Skeletal muscle tissue (tissue), 5 donors: ENCODE measurements at places on chromosomes 11 and 22. TPM values are rescaled to one million over a fixed set of nuclear protein-coding genes. Genes with fewer than 3 reads are reported as not detected.

LARGE2 gene
- not detected for total RNA-seq

MYO7A gene
- 6.3 TPM for total RNA-seq

RFPL1 gene
- total RNA-seq = not detected

ADAMTS8 gene
- 5.7 TPM for total RNA-seq

DGKZ gene
- total RNA-seq = 22.4 TPM

OR56A1 gene
- under 0.01 TPM for total RNA-seq

RCOR2 gene
- total RNA-seq = 4.2 TPM

MS4A1 gene
- 1.6 TPM for total RNA-seq

OR4D5 gene
- 0.52 TPM for total RNA-seq

YIF1A gene
- total RNA-seq = 57.4 TPM
